NCI-H524 (cell line): ENCODE measurements at places on chromosomes 2 and 18.

GRCh38 chr2:199460101-199460671 is 2.4 kb upstream of the SATB2 start:
- DNase-seq, result peak; percentile 34

DNA sequence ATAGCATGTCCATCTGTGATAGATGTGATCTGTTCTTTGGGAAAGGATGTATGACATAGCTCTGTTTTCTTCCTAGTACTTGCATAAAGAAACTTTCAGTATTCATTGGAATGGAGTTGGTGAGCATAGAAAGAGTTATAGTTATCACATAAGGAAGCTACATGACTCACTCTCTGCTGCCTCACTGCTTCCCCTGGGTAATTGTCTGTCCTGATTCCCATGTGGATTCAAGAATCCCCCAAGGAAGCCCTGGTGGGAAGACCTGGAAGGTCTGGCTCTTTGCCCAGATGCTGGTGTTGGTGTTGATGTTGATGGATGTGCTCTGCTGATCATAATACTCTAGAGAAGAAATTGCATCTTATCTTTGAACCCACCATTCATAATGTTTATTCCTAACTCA is 60.6 kb downstream of the PTPN4 start:
- DNase-seq, result no peak

- DNase-seq, result no peak
Observed at GRCh38 chr18:8901019-8901418, 195.7 kb downstream of the MTCL1 start.

- no peak for DNase-seq
Observed at GRCh38 chr2:135475128-135475527, 55.9 kb downstream of the ZRANB3 start.
